ENCODE measurements at places on chromosomes 6 and 20. TPM values are rescaled to one million over a fixed set of nuclear protein-coding genes. Genes with fewer than 3 reads are reported as not detected.

GRCh38 chr6:33007831-33008400 lies 1.5 kb downstream of the HLA-DOA start:
- DNase-seq = no peak

Gene DEFB124
- total RNA-seq = not detected

Gene ASIP
- total RNA-seq = not detected

- no peak for DNase-seq
These were observed 14.8 kb downstream of the KIAA1755 start for GRCh38 chr20:38245753-38246152.
